ENCODE measurements at places on chromosomes 6 and 20. TPM values are rescaled to one million over a fixed set of nuclear protein-coding genes. Genes with fewer than 3 reads are reported as not detected.

SLC22A16 gene
- total RNA-seq: not detected

GJA10 gene
- not detected for total RNA-seq

EPPIN gene
- not detected for total RNA-seq

FRK gene
- under 0.01 TPM for total RNA-seq

ADGRF1 gene
- total RNA-seq: not detected

GPX6 gene
- not detected for total RNA-seq

SEMG1 gene
- total RNA-seq: not detected

LTB gene
- total RNA-seq: 2.3 TPM

HBS1L gene
- 133 TPM for total RNA-seq

ENPP5 gene
- not detected for total RNA-seq

ATP5F1E gene
- total RNA-seq: 35.4 TPM

OR2H2 gene
- total RNA-seq: not detected

COL21A1 gene
- 0.85 TPM for total RNA-seq

BEND3 gene
- total RNA-seq: 3.7 TPM

DEFB132 gene
- not detected for total RNA-seq
